ENCODE measurements at places on chromosomes 7 and 10.

GRCh38 chr7:50757703-50758390 lies 24.8 kb downstream of the GRB10 start:
- no peak for DNase-seq

DNA sequence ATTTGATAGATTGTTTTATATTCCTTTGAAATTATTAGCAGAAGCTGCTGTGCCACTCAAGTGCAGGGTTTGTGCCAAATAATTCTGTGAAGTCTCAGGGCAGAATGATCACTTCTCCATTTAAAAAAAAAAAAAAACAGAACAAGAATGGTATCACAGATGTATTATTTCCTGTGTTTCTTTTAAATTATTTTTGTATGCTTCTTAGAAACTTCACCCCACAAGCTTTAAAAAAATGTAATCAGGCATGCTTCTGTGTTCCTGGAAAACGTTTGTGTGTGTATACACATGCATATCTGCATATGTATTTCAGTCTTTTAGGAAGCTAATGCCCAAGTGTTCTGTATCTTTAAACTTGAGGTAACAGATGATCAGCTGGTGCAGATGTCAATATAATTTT lies 6.3 kb upstream of the CD36 start:
- no peak for DNase-seq

DNA sequence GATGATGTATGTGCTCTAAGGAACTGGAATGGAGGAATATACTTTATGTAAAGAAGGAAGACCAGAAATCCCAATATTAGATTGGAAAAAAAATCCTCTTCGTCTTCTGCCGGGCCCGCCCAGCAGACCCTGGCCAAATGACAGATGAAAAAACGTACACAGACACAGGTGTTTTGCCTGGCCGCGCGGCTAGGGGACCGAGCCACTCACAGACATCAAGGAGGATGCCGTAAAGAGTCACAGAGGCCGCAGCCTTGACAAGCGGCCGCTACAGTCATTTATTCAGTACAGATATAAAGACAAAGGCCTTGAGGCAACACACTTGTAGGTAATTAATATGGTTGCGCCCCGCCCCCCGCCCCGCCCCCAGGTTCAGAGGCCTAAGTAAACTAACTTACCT lies 594.1 kb downstream of the GRM8 start:
- no peak for DNase-seq

GRCh38 chr10:23742807-23743206 lies 303.9 kb downstream of the OTUD1 start:
- no peak for DNase-seq

DNA sequence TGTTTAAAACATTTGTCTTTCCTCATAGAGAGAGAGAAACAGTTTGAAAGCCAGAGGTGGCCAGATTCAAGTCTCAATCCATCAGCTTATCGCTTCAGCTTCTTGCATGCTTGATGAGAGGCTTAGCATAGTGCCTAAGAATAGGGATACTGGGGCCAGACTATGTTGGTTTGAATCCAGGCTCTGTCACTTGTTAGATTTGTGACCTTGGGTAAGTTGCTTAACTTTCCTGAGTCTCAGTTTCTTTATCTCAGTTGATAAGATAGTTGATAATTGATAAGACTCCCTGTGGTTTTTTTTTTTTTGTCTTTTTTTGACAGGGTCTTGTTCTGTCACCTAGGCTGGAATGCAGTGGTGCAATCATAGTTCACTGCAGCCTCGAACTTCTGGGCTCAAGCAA lies 12.1 kb upstream of the CDK6 start:
- DNase-seq, result no peak

GRCh38 chr7:38127216-38128207 lies 50.5 kb upstream of the STARD3NL start:
- DNase-seq, result no peak

GRCh38 chr7:36648441-36648840 lies 75.9 kb downstream of the AOAH start:
- no peak for DNase-seq

- DNase-seq, result no peak
Measured at GRCh38 chr7:81244224-81244623, 325.4 kb upstream of the SEMA3C start.

- peak; percentile 99 for DNase-seq
Measured at GRCh38 chr10:17214971-17215781, 12.9 kb upstream of the VIM start.

- no peak for DNase-seq
Measured at GRCh38 chr10:117241541-117242462, 888 bp downstream of the SLC18A2 start.

DNA sequence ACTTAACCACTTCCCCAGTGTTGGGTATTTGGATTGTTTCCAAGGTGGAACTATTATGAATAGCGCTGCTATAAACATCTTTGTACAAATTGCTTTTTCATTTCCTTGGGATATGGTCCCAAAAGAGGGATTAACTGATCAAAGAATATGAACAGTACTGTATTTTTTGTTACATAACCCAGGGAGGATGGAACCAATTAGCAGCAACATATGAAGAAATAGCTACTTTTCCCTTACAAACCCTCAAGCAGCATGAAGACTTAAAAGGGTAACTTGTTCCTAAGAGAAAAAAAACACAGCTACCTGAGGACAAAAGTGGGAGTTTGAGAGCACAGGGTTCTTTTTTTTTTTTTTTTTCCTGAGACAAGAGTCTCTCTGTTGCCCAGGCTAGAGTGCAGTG lies 13.1 kb upstream of the TLX1 start:
- no peak for DNase-seq

GRCh38 chr10:86071145-86071544 lies 295.4 kb downstream of the GRID1 start:
- no peak for DNase-seq
